CD8-positive, alpha-beta T cell (primary cell): ENCODE measurements at places on chromosomes 5 and 9.

DNA sequence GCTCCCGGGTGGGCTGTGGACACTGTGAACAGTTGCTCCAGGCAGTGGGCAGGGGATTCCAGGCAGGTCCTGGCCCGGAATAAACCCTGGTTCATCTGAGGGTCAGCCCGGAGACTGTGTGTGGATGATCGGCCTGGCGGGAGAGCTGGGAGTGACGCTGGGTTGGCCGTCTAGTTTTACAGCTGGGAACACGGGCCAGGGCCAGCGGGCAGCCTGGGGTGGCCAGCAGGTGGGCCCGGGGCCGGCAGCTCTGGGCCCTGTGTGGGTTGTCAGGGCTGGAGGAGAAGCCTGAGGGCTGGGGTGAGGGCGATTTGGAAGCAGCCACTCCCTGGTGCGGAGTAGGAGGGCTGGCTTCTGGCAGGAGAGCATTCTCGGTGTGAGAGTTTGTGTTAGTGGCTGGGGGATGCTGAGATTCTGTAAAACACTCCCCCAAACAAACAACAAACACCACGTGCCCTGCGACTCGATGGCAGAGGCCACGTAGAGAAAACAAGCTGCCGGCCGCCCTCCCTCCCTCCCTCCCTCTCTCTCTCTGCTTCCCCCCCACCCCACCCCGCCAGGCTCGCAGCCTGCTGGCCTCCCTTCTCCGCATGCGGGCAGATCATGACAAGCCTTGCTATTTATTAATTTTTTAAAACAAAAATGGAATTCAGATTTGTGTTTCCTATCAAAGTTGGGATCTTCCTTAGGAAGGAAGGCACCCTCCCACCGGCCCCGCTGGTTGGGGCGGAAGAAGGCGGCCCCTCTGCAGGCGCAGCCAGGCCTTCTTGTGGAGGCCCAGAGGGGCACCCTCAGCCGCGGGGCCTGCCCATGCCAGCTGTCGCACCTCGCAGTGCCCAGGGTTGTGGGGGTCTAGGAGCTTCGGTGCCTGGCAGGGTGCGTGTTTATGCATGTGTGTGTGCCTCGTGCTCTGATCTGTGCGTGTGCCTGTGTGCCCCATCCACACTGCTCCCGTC, 49.5 kb downstream of the RXRA start:
- DNase-seq = no peak

DNA sequence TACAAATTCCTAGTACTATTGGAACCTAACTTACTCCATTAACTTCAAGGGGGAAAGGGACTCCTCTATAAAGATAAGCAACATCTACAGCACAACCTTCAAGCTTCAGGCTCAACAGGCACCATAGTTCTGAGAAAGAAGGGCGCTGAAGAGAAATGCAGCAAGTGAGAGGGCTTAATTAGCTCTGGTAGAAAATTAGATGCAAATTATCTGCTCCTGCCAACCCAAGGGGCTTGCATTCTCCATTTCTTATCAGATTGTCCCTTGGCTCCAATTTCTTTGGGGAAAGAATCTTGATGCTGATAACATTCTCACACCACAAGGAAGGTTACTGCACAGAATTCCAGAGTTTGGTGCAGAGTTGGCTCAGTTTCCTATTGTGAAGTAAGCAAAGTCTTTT, 214.6 kb downstream of the GABRG2 start:
- DNase-seq = no peak

GRCh38 chr5:154221371-154221896, 30.9 kb downstream of the GALNT10 start:
- DNase-seq = peak; percentile 72

GRCh38 chr9:72894342-72894741, 58.5 kb downstream of the ALDH1A1 start:
- DNase-seq = no peak

GRCh38 chr5:148425808-148426207, 42.0 kb downstream of the FBXO38 start:
- no peak for DNase-seq

DNA sequence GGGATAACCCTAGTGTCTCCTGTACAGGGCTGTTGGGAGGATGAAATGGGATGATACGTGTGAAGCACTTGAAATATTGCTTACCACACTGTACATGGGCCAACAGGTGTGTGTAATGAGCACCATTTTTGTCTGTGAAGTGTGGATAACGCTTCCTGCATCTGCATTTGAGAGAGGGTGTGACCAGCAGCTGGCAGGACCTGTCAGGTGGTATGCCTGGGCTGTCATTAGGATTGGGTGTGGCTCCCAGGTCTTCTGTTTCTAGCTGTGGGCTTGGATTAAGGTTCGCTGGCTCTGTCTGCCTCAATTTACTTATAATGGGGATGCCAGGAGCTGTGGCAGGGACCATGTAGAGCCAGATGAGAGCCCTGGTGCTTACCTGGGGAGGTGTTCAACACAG, 74.4 kb downstream of the PRRT1B start:
- no peak for DNase-seq

DNA sequence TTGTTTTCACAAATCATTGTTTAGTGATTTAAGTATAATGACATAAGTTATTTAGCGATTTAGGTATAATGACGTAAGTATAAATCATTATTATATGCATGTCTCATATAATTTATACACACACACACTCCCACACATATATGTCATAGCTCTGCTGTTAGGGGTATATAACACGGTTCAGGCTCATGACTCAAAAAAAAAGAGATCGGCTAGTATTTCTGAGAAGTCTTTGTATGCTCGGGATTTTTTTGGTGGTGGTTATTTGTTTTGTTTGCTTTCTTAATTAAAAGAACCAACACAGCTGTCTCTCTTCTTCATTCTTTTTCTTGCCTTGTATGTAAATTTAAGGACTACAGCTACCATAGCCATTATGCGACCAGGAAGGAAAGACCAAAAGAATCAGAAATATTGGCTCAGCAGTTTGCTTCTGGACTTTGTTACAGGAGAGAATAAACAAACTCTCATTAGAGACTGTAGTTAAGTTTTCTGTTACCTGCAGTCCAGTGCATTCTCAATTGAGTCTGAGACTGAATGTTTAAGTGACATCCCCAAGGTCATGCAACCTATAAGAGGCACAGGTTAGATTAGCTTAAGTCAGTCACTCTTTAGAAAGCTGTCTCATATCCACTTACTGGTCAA, 83.2 kb upstream of the NREP start:
- DNase-seq = no peak

GRCh38 chr9:136255166-136255538, 9.5 kb upstream of the QSOX2 start:
- DNase-seq = no peak

GRCh38 chr9:135589596-135590485, 28.3 kb downstream of the PAEP start:
- DNase-seq = no peak

GRCh38 chr9:10228082-10228481, 384.7 kb downstream of the PTPRD start:
- DNase-seq = no peak

DNA sequence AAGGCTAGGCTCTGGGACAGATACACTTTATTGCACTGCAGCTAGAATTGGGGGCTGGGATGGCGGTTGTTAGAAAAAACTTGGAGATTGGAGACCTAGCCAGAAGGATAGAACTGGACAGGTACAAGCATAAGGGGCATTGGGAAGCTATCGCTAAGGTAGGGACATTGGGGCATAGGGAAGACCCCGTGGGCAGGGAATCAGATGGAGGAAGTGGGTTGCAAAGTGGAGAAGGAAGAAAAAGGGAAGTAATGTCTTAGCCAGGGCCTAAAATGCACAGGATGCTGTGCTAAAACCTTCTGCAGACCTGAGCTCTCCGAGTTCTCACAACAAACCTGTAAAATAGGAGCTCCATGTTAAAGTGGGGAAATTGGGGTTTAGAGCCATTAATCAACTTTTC, 178.2 kb downstream of the ZDHHC21 start:
- no peak for DNase-seq

- no peak for DNase-seq
Measured at GRCh38 chr5:59487772-59488729, 405.5 kb downstream of the PDE4D start.

DNA sequence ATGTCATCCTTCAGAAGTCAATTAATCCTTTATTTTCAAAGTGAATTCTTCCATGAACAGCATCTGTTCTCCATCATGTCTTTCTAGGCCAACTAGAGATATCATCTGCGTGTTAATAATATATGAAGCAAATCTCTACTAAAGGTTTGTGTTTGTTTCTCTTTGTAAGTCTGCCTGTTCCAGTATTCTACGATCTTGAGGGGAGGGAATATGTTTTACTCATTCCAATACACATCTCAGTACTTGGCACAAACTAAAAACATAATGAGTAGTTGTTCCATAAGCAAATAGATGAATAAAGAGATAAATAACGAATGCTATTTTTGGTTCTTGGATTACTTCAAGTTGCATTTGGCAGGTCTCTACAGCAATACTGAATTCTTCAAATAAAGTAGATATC, 470.7 kb upstream of the GRIN3A start:
- DNase-seq = no peak

- no peak for DNase-seq
Measured at GRCh38 chr9:108857572-108857971, 1.8 kb upstream of the ACTL7B start.

DNA sequence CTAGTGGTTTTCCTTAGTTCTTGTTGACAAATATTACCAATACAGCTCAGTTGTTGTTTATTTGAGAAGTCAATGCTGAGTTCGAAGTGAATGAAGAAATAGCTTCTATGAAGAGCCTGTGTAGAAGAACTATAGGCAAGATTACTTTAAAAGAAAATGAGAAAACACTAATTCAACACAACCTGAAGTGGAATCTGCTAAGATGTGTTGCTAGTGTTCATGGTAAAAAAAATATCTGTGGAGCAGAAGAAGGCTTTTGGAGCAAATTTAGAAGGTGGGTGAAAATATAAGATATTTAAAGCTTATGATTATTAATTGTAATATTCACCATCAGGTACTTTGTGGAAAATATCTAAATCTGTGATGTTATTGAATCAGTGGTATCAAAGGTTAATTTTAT, 2.5 kb upstream of the DOCK2 start:
- no peak for DNase-seq

- DNase-seq = no peak
Measured at GRCh38 chr5:147522435-147522834, 12.6 kb upstream of the DPYSL3 start.

GRCh38 chr9:71975833-71976232, 64.4 kb downstream of the C9orf85 start:
- DNase-seq = no peak

DNA sequence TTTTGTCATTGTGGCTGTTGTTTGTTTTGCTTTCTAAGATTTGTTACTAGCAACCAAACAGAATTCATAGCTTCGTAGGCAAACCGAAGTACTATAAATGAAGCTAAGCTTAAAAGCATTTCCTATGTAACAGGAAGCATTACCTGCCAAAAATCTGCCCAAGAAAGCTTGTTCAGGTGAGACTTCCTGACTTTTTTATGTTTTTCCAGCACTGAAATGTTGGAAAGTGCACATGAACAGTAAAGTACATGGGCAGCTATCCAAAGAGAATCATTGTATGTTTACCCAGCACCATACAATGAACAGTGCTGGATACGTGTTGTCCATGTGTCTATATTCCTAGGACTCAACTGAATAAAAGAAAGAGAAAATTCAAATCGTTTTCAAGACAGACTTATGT, 247.1 kb downstream of the NFIB start:
- DNase-seq = no peak

GRCh38 chr5:3996707-3997336, 401.2 kb downstream of the IRX1 start:
- no peak for DNase-seq

GRCh38 chr5:13659391-13659790, 285.1 kb downstream of the DNAH5 start:
- no peak for DNase-seq

DNA sequence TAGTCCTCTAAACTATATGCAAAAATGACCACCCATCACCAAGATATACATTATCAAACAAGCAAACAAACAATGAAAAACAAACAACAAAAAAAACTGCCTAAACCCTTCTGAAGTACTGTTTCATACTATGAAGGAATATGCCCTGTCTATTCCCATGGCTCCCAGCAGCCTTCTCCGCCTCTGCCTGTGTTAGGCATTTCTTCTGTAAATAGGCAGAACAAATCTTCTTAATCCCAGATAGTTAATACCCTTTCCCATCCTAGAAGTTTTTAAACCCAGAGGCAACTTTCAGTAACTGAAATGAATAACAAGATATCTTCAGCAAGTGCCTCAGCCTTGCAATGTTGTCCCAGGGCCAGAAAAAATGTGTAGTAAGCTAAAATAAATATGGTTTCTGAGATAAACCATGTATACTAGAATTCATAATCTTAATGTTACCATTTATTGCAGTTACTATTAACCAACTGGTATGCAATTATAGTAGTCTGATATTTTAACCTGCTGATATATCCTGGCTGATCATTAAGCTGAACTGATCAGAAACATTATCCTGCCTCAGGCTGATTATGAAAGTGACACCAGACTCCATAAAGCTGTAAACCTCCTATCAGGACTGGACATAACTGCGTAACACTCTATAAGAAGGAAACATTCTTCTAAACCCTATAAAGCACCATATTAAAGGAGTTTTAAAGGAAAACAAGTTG, 68.5 kb downstream of the ANKRD31 start:
- DNase-seq = no peak

GRCh38 chr5:134547999-134548658, 22.7 kb downstream of the JADE2 start:
- DNase-seq = no peak

DNA sequence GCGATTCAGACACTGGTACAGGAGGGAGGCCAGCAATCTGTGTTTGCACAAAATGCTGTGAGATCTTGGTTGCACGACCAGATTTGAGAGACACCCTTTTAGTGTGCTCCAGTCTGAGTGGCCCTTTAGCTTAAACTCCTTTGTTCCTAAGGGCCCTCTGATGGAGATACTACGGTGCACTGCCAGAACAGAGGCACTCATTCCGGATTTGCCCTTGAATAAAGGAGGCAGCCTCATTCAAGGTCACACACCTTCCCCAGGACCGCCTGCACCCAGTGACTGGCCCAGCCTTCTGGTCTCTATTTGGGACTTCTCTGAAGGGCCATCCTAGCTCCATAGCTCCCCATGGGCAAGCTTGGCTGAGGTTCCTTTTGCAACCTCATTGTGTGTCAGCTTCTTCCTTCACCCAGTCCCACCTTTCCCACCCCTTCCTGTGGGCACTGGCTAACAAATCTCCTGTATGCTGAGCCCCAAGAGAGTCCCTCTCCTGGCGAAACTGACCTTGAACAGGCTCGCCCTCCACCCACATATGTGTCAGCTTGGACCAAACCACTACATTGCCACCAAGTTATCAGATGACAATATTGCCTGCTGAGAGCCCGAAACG, 191.7 kb downstream of the GABBR2 start:
- no peak for DNase-seq

- no peak for DNase-seq
Measured at GRCh38 chr9:127305206-127305837, 40.7 kb downstream of the GARNL3 start.

- no peak for DNase-seq
Measured at GRCh38 chr5:17277907-17278306, 60.5 kb downstream of the BASP1 start.

- DNase-seq = no peak
Measured at GRCh38 chr5:53357439-53357838, 123.0 kb upstream of the FST start.

DNA sequence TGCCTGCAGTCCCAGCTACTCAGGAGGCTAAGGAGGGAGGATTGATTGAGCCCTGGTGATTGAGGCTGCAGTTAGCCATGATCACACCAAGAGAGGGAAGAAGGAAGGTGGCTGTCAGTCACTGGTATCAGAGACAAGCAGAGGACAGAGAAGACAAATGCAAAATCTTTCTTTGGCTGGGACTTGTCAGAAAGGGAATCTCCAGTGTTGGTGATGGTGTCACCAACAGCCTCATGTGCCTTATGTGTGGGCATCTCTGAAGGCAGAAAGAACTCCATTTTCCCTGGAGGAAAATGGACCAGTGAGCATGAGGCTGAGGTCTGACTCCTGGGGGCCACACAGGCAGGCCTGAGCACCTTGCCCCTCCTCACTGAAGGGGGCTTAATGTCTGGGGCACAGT, 12.1 kb upstream of the RNF183 start:
- no peak for DNase-seq
